ENCODE measurements at places on chromosomes 5 and 9. TPM values are rescaled to one million over a fixed set of nuclear protein-coding genes. Genes with fewer than 3 reads are reported as not detected.

- DNase-seq = peak; percentile 79
Observed at GRCh38 chr9:136882109-136882946, 4.0 kb upstream of the TRAF2 start.

GRCh38 chr5:68456756-68457217, 241.2 kb downstream of the PIK3R1 start:
- no peak for DNase-seq

- no peak for DNase-seq
Observed at GRCh38 chr9:35763181-35763580, 9.1 kb upstream of the MSMP start.

DNA sequence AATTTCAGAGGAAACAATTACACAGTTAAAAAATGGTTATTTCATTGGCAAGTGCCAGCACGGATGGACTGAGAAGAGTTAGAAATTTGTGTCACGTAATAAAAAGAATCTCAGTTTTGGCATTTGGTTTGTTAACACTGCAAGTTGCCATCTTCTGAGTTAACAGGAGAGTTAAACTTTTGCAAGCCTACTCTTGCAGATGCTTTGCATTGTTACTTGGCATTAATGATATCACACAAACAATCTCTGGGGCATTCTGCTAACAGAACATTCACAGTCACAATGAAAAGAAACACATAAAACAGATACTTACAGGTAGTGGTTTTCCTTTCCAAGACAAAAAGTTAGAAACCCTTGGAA, 647 bp downstream of the FREM1 start:
- no peak for DNase-seq

DNA sequence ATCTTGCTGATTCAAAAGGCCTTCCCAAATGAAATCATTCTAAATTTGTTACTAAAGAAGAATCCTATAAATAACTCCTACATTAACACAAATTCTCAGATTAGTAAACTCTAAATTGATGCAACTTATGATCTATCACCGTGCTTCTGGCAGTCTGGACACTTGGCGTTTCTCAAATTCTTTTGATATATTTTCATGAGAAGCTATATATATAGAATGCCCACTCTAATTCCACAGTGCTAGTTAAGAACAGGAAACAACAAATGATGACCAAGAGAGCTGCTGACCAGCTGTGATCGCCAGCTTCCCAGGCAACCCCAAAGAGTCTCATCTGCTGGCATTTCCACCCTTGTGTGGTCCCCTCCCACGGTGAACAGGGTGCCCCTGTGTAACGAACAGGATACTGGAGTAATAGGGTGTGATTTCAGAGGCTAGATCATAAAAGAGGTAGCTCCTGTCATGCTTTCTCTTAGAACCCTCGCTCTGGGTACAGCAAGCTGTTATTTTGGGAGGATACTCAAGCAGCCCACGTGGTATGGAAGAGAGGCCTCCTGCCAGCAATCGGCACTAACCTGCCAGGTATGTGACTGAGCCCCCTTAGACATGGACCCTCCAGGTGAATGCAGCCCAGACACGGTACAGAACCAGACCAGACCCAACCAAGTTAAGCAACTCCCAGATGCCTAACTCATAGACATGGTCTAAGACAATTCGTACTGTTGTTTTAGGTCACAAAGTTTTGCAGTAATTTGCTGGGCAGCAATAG, 64.7 kb downstream of the CDC14B start:
- no peak for DNase-seq

GRCh38 chr5:176606032-176606431, 3.9 kb downstream of the GPRIN1 start:
- peak; percentile 9 for DNase-seq

GRCh38 chr9:114238891-114239875, 83.7 kb upstream of the ORM1 start:
- DNase-seq = peak; percentile 50

GRCh38 chr9:14756291-14756690, 33.8 kb upstream of the CER1 start:
- DNase-seq = no peak

DNA sequence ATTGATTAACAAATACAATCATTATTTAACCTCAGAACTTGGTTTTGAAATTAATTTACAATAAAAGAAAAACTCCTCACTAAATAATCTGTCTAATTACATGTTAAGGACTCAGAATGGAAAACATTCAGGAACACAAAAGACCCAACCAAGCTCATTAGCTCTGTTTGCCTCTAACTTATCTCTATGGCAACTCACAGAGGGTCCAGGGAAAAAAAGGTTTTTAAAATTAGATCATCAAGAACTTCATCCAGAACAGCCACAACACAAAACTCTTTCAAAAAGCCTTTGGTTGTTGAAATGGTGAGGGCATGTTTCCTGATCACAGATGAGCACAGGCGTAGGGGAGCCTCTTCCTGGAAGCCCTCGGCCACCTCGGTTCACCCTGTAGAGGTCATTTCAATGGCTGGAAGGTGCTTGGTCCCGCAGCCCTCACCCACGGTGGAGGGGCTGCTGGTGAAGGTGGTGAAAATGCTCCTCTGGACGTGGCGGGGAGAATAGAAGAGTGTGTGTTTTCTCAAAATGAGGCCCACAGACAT, 17.2 kb upstream of the TCF7 start:
- DNase-seq = no peak

GRCh38 chr9:84969084-84969483, 299.6 kb downstream of the NTRK2 start:
- DNase-seq = no peak

DNA sequence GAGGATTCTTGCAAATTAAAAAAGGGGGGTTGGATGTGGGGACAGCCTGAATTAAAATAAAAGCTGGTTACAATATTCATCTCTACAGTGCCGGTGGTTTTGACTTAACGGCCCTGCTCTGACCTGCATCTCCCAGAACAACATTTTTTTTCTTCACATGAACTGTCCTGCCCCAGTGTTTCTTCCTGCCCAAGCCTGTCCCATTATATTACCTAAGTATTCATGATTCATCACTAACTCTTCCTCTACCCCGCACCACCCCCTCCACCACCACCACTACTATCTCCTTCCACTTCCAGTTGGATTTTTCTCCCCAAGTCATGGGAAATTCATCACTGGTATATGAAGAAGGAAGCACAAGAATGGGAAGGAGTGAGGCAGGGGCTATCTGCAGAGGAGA, 90.1 kb downstream of the ZFAND5 start:
- DNase-seq = no peak

DNA sequence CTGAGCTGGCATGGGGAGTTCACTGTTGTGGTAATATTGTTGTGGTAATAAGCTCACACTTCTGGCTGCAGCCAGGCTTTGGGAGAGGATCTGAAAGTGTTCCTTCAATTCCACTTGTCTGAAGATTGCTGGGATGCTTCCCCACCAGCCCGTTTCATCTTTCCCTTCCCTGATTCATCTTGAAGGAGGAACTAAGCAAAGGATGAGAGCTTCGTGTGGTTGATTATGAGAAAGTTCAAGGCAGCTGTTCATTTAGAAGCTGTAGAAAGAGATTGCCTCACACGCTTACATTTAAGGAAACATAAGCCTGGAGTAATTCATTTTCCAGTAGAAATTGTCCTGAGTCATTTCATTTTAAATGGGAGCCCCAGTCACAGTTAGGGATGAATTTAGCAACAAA, 122.4 kb upstream of the GAS1 start:
- DNase-seq = no peak

DNA sequence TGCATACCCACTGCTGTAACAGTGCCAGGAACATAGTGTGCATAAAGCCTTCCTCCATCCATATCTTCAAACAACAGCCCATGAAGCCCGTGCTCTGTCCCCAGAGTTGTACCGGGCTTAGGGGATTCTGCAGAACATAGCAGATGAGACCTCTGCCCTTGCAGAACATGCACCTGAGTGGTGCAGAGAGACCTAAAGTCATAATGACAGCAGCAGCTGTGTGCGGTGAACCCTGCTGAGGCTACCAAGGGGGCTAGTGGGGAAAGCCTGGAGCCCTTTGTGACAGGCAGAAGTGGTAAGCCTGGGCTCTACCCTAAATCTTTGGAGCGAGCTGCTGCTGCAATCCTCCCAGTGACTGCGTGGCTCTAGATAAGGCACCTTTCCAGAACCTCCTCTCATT, 32.2 kb upstream of the BRD3 start:
- DNase-seq = no peak

DNA sequence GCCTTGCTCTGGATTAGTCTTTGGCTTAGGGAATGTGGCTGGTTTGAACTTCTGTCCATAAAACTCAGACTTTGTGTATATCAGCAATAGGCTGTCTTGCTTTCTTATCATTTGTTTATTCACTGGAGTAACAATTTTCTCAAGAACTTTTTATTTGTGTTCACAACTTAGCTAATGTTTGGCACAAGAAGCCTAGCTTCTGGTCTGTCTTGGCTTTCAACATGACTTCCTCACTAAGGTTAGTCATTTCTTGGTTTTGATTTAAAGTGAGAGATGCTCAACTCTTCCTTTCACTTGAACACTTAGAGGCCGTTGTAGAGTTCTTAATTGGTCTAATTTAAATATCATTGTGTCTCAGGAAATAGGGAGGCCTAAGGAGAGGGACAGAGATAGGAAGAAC, 4.9 kb downstream of the FBXO38 start:
- no peak for DNase-seq

DNA sequence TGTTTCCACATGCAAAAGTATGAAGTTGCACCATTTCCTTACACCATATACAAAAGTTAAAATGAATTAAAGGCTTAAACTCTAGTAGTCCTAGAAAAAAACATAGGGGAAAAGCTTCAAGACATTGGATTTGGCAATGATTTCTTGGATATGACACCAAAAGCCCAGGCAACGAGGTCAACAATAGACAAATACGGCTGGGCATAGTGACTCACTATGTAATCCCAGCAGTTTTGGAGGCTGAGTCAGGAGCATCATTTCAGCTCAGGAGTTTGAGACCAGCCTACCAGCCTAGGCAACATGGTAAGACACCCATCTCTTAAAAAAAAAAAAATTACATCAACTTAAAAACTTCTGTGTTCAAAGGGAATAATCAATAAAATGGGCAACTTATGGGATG, 30.9 kb upstream of the SREK1 start:
- DNase-seq = no peak

GRCh38 chr9:99425923-99426842, 204.1 kb downstream of the SEC61B start:
- no peak for DNase-seq

- DNase-seq = no peak
Observed at GRCh38 chr9:24011009-24011717, 185.1 kb upstream of the ELAVL2 start.

GRCh38 chr5:159316519-159317383, 13.5 kb downstream of the IL12B start:
- no peak for DNase-seq

DNA sequence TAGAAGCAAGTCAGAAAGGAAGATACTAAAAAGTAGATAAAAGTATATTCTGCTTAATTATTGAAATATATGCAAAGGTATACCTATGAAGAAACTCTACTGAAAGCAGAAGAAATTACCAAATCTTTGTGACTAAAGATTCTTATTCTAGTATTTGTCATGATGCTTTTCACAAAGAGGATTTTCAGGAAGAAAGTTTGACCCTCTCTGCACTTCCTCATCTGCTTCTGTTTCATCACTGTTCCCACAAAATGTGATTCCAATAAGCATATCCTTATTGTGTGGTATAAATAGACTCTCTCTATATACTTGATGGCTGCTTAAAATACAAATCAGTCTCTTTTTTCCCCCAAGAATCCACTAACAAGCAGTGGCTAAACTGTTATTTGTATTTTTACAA, 2139.6 kb upstream of the ACO1 start:
- DNase-seq = no peak

DNA sequence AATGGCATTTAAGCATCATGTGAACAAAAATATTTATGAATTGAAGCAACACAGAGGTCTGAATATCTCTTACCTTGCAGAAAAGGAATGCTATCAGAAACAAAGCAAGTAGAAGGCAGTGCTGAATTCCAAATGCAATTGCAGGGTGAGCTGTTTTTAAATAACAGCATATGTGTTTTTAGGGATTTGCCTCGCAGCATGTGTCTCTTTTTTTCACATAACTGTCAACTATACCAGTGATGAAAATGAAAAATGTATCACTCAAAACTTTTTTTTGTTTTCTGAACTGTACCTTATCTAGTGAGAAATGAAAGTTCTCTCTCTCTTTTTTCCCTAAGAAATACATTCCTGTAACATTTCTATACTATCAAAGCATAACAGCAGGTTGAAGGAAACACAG, 21.2 kb downstream of the CDH10 start:
- no peak for DNase-seq

DNA sequence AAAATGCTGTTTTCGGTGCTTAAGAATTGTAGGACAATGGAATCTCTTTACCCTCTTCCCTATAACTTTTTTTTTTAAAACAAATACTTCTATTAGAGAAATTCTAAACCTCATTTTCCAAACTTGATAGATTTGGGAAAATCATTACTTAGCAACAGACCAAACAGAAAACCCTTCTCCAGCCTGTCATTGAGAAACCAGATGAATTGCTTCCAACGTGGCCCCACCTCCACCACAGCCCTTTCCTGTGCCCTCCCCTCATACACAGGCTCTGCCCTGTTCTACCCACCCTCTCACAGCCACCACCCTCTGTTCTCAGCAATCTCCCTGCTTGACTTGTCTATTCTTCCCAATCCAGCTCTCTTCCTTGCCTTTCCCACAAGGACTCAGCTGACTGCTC, 221.2 kb downstream of the DMRT2 start:
- no peak for DNase-seq

GRCh38 chr9:112028242-112029221, 131.9 kb downstream of the UGCG start:
- no peak for DNase-seq

GRCh38 chr9:110142868-110143481, 65.0 kb downstream of the C9orf152 start:
- DNase-seq = no peak

DNA sequence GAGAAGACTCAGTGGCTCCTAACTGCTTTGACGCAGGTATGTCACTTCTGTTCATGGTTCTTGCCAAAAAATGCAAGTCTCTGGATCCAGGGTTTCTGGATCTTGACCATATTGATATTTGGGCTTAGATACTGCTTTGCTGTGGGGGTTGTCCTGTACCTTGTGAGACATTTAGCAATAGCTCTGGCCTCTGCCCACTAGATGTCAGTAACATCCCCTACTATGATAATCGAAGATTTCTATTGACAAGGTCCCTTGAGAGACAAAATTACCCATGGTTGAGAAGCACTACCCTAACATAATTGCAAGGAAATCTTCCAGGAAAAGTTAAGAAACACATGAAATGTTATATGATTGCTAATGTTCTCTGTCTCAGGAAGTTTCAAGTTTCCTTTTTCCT, 285.4 kb downstream of the TMEM232 start:
- DNase-seq = no peak

GRCh38 chr9:137053944-137054931, at the start of gene ENTPD2:
Gene ENTPD2, minus strand, starts transcription at chr9:137054061. Its CDS starts 64 bp downstream, at chr9:137053997.
- peak; percentile 65 for DNase-seq

GRCh38 chr5:57718155-57718554, 235.5 kb upstream of the ACTBL2 start:
- DNase-seq = no peak

Gene INSL4
- not detected for polyA plus RNA-seq

Gene RAD17
- polyA plus RNA-seq = 10.3 TPM

Gene FOXD4L6
- not detected for polyA plus RNA-seq

Gene HBEGF
- 31.0 TPM for polyA plus RNA-seq

Gene TLX3
- polyA plus RNA-seq = not detected

Gene NEUROG1
- not detected for polyA plus RNA-seq

Gene BTNL3
- 0.11 TPM for polyA plus RNA-seq

Gene ADRA1B
- polyA plus RNA-seq = 1.3 TPM

Gene CACNA1B
- polyA plus RNA-seq = 0.05 TPM

Gene SLC24A2
- polyA plus RNA-seq = not detected

Gene SCGB3A2
- 0.34 TPM for polyA plus RNA-seq

Gene PCDHB8
- polyA plus RNA-seq = 0.84 TPM
